ENCODE measurements at places on chromosomes 7 and 10.

GRCh38 chr7:47833211-47833610 is 115.1 kb downstream of the PKD1L1 start:
- no peak for DNase-seq

- DNase-seq, result no peak
Measured at GRCh38 chr7:27240015-27240731, 2.4 kb upstream of the EVX1 start.

DNA sequence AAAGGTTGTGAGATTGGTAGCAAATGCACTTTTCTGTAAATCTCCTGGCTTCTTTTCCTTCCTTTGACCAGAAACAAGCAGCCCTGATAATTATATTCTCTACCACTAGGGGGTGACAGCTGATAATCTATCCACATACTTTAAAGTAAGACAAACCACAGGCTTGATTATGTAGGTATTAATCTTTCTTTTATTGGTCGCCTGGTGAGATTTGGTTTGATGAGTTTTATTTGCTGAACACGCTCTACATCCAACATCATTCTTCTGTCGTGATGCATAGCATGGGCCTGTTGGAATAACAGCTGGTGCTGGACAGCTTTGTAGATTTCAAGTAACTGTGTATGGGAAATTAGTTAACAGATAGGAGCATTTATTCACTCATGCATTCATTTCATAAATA is 63.5 kb downstream of the ZNF365 start:
- DNase-seq, result peak; percentile 88

DNA sequence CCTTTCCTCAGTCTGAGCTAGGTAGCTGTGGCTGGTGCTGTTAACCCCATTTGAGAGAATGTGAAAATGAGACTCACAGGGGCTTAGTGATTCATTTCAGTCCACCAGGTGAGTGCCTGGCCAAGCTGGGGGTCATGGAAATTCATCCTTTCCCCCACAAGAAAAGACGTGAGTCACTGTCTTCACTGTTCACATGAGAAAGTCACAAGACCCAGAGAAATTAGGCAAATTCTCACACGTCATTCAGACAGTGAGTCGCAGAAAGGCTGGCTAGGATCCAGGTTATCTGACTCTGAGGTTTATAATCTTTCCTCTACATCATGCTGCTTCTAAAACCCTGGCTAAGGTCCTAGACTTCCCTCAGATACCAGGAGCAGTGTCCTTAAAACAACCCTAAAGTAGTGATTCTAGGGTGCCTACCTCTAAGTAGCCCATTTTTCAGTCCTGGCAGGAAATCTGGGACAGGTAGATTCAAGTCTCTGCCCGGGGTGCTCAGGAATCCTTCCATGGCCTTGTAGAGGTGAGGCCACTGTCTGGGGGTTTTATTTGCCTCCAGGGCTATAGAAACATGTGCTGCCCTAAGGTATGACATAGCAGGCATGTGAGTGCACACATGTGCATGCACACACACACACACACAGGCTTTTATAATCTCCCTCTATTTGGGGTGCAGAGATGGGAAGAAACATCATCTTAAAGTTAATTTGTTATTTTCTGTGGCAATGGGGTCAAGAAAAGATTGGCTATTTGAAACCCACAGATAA is 427.9 kb upstream of the CELF2 start:
- DNase-seq, result peak; percentile 0

GRCh38 chr7:94429153-94429552 is 34.5 kb downstream of the COL1A2 start:
- DNase-seq, result no peak

Data from HFFc6 (cell line).